ENCODE measurements at places on chromosomes 6 and 20.

GRCh38 chr6:154230910-154231595, 125.5 kb downstream of the IPCEF1 start:
- no peak for DNase-seq

DNA sequence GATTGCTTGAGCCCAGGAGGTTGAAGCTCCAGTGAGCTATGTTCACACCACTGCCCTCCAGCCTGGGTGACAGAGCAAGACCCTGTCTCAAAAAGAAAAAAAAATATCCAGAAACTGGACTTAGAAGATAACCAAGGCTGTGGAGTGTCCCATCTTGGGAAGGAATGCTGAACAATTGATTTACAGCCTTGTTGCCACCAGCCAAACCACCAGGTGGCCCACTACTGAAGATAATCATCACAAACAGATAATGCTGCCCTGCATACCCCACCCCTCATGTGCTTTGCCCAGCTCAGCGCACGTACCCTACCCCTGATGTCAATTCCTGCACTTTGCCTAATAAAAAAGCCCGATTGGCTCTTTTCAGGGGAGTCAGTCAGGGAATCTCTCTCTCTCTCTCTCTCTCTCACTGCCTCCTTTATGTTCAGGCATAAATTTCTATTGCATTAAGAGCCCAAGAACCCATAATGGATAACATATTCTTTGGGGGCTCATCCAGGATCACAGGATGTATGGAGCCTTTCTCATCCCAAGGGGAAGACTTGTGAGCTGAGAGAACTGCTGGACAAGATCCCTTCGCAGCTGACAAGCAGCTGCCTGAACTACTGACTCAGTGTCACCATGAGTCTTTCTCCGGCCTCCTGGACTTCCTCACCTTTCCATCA, 166.4 kb downstream of the CD24 start:
- no peak for DNase-seq

DNA sequence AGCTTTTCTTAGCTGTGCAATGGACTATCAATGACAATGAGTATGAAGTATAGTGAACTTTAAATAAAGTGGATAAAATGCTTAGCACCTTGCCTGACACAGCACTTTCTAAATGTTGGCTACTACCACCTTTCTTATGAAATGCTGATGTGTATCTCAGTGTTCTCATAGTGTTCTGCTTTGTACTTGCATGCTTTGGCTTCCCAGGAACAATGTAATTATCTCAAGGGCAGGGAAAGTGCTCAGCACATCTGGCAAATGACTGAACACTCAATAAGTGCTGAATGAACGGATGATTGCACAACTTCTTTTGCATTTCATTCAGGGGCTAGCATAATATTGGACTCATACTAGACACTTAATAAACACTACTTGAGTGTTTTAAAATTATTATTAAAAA, 28.2 kb upstream of the NOX3 start:
- no peak for DNase-seq

DNA sequence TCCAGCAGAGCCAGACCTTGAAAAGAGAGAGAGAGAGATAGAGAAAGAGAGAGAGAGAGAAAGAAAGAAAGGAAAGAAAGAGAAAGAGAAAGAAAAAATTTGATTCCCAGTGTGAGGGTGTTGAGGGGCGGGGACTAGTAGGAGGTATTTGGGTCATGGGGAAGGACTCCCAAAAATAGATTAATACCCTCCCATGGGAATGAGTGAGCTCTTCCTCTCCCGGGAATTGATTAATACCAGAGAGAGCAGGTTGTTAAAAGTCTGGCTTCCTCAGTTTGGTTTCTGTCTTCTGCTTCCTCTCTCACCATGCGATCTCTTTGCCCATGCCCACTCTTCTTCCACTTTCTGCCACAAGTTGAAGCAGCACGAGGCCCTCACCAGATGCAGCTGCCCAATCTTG, 28.8 kb upstream of the CFAP206 start:
- no peak for DNase-seq

DNA sequence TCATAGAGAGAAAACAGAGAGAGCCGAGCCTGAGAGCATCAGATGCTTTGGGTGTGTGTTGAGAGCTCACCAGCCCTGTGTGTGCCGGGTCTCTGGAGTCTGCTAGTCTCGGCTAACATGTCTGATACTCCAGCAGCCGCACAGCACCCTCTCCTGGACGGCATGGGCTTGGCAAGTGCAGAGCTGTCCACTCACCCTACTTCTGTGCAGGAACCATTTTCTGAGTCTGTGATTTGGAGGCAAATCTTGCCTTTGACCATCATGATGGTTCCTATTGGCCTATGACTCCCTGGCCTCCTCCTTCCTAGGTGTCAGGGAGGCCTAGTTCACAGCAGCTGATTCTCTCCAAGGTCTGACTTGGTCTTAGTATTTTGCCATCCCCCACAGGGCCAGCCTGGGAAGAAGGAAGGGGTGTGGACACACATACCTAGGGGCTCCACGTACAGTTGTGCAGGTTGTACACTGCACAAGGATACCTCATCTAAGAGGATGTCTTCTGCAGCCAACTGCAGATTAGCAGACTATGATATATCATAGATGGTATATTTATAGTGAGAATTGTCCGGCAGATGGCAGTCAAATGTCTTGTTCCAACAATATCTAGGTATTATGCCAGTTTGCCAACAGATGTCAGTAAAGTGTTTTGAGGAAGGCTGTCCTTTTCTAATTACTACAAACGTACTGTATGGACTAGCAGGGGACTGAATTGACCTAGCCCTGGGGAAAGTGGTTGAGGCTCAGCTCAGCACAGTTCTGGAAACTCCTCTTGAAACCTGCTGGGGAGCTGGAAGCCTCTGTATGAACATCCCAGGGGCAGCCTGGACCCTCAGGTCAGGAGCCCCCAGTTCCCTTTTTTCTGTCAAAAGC, 13.0 kb downstream of the FGD2 start:
- DNase-seq: peak; percentile 89

DNA sequence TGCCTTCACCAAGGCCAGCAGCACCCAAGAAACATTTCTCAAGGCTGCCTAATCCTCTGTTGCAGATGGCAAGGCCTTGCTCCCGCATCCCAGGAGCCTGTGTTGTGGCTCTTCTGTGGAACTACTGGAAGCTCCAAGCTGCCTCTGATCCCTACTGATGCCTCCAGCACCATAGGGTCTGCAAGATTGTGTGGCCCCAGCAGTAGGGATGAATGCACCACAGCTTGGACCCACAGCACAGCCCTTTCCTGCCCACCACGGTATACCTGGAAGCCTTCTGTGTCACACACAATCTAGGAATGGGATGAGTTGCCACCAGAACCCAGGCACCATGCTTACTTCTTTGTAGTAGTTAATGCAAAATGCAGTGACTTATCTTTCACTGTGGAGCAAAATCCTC, 291.1 kb upstream of the FOXQ1 start:
- no peak for DNase-seq

DNA sequence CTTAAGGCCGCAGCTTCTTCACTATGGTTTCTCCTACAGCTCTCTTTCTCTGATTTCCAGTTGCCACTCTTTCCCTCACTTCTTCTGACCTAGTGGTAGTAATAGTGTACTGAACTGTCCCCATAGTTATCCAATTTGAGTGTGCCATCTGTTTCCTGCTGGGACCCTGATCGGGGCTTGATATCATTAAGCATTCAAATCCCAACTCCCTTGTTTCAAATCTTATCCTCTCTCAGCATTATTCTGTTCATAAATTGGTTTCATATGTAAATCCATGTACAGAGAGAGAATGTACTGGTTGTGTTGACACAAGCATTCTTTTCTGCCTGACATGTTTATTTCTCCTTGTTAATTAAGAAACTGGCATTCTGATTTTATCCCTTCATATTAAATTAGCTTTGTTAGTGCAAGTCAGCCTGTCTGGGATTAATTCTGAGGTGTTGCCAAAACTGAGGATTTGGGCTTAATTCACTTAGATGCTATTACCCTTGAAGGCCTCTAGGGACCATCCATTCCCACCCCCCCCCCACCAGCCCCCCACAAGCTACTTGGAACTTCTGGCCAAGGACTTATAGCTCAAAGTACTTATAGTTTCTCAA, 84.6 kb upstream of the PROKR2 start:
- no peak for DNase-seq

- no peak for DNase-seq
Observed at GRCh38 chr6:1256435-1257008, 55.4 kb upstream of the FOXQ1 start.

DNA sequence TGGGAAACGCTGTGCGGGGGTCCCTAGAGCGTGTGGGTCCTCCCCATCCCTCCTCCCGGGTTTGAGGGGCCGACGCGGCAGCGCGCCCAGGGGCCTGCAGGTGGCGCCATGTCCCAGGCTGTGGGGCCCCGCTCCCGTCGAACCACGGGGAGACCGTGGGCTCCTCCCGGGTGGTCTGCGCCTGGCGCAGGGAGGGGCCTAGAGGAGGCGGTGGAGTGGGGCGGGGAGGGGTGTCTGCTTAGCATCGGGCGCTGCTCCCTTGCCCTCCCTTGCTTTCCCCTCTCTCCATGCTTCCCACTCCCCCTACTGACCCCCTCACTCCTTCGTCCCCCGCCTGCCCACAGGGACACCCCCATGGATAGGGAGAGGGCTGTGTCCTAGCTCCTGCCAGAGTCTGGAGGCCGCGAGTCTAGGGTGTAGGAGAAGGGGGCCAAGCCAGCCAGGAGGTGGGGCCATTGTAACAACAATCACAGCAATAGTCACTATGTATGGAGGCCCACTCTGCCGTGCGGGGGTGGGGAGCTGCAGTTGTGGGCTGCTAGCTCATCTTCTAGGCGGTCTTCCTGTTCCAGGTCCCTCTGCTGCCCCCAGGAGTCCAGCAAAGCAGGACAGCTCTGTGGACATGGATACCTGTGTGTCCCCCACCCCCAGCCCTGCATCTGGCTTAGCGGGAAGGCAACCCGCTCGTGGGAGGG, 51.7 kb downstream of the CHMP4B start:
- DNase-seq: peak; percentile 47

DNA sequence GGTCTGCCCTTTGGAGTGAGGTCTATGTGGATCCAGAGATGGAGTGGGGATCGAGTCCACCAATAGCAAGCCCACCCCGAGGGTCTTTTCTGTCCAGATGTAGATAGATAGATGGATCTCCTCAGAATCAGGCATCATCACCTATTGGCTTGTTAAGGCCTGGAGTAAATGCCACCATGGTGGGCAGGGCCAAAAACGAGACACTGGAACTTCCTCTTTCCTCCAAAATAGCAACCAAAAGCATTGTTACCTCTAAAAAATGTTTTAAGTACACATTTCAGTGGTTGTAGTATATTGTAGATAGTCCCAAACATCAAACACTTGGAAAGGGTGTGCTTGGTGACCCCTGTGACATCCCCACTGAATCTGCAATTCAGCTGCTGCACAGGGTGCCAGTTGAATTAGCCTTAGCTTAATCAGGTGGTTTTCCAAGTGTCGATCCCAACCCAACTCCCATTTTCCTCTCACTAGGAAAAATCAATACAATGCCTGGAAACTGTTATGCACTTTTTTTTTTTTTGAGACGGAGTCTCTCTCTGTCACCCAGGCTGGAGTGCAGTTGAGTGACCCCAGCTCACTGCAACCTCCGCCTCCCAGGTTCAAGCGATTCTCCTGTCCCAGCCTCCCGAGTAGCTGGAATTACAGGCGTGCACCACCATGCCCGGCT, 35.0 kb upstream of the NELFCD start:
- DNase-seq: no peak

GRCh38 chr20:52410182-52410647, 218.6 kb upstream of the ZFP64 start:
- no peak for DNase-seq

DNA sequence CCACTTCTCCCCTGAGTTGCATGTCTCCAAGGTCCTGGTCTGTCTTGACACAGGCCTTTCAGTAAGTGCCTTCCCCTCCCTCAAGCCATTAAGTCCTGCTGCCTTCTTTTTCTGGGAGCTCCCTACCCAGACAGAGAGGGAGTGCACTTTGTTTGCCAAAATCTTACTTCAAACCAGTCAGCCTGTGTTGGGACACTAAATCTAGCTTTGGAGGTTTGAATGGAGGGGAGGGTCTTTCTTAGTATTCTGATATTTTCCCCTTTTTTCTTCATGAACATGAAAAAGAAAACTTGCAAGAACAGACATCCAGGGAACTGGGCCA, 170.7 kb upstream of the PMEPA1 start:
- DNase-seq: no peak

DNA sequence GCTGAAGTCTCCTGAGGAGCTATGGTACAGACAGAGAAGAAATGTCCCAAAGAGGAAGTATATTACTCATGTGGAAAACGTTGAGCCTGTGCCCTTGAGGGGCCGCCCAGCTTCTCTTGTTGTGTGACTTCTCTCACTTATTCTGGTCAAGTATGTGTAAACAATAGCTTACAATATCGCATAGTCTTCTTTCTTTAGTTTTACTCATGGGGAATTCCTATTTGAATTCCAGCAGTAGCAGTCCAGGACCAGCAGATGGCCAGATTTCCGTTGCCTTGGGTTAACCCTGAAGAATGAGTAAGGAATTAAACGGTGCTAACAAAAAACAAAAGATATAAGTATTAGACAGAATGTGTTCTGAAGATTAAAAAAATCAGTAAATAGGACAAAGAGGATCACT, 522.0 kb upstream of the GJE1 start:
- DNase-seq: no peak

- DNase-seq: no peak
Observed at GRCh38 chr6:41630069-41630468, 8.2 kb upstream of the MDFI start.

GRCh38 chr20:5402903-5403531, 86.3 kb upstream of the PROKR2 start:
- DNase-seq: no peak

Measured in heart right ventricle (tissue), 16 donors.